Inflammatory macrophage (primary cell): ENCODE measurements at places on chromosomes 2 and 18.

GRCh38 chr2:191811807-191812602 is 34.9 kb downstream of the CAVIN2 start:
- DNase-seq, result peak; percentile 70

DNA sequence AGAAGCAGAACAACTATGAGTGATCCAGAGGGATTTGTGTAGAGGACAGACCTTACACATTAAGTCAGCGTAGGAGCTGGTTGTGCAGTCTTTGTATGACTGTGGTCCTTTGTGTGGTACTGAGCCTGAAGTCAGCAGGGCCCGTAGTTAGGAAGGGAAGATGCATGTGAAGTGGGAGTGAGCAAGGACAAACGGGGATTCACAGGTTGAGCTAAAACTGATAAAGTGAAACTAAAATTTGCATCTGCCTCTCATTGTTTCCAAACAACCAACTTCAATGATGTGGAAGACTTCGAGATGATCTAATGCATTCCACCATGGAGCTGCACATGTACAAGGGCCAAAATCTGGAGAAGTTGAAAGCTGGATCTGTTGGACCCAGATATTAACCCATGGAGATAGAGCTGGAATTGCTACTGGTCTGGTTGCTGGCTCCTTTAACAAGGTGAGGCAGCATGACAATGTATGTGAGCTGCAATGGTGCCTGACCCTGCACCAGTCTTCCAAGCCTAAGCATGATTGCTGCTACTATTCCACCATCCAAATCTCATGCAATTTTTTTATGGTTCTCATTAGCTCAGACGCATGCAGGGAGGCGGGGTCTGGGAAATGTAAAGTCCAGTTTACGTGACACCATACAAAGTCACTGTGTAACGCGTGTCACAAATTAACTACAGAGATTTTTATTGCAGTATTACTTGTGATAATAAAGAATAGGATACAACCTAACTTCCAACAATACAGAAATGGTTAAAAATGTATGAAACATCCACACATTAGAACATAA is 12.1 kb upstream of the CYBRD1 start:
- DNase-seq, result no peak

GRCh38 chr18:50686409-50686808 is 126.5 kb downstream of the MAPK4 start:
- DNase-seq, result no peak

- peak; percentile 61 for DNase-seq
These were observed 647 bp downstream of the PSME4 start for GRCh38 chr2:53969968-53970723.

- no peak for DNase-seq
These were observed 336.9 kb downstream of the CBLN2 start for GRCh38 chr18:72207280-72207679.

DNA sequence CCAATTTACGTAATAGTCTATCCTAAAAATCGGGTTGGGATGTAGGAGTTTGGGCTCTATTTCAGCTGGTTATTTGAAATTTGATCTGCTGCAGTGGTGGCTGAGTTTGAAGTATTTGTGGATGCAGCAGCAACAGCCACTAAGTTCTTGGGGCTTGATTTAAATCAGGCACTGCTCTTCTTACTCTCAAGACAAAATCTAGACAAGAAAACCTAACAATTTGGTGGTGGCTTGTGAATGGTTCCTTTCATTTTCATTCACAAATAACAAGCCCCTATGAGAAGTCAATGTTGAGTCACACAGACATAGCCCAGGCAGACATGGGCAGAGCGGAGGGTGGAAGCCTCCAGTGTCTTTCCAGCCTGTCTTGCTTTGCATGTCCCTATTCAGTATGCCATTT is 199.3 kb downstream of the LTBP1 start:
- DNase-seq, result no peak

- no peak for DNase-seq
These were observed 417.7 kb upstream of the SLC14A2 start for GRCh38 chr18:45197526-45197970.

DNA sequence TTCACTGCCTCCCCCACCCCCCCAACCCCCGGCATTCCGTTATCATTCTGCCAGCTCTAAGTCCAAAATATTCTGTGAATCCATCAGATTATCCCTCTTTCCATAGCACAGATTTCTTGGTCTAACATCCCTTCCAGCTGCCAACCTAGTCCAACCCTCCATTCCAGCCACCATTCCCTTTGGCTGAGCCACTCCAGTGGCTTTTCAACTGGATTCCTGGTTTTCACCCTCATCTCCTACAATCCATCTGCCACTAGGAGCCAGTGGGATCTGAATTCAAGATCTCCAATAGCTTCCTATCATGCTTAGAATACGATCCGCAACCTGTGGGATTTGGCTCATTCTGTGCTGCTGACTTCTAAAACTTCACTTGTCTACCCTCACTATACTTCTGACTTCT is 1.2 kb downstream of the DAW1 start:
- DNase-seq, result no peak

- no peak for DNase-seq
These were observed 75.4 kb downstream of the SH3RF3 start for GRCh38 chr2:109204412-109204811.

DNA sequence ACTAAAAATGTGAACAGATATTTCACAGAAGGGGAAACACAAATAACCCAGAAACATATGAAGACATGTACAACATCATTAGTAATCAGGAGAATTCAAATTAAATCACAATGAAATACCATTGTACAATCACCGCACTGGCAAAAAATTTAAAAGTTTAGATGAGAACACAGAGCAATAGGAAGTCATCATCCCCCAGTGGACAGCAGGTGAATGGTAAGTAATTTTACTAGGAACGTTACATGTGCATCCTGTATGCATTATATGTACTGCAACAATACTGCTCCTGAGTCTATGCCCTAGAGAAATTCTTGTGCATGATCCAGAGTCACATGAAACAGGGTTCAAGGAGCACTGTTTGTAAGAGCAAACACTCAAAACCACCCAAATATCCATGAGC is 713.8 kb downstream of the NRXN1 start:
- no peak for DNase-seq

GRCh38 chr2:236819275-236820002 is 249.8 kb downstream of the ACKR3 start:
- no peak for DNase-seq
